Activated CD4-positive, CD25-positive, alpha-beta regulatory T cell treated with anti-CD3 and anti-CD28 coated beads, Interleukin-2, amount 50 U/mL, for 24 hours (primary cell): ENCODE measurements at places on chromosomes 4 and X.

DNA sequence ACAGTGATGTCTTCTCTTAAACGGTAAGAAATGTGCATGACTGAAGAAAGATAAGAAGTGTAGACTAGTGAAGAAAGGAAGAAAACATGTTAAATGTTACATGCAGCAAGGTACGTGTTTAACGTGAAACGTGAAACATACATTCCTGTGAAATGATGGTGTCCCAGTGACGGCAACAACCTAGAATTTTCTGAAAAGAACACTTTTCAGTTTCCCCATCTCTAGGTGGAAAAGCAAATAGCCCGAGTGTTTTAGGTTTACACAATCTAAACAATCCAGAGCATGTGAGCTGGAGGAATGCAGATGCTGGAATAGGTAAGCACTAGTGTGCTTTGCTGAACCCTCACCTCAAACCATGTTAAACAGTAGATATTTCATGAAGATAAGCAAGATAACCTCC is 60.7 kb downstream of the CLNK start:
- ATAC-seq = no peak

GRCh38 chr4:189050643-189051042 is 890.0 kb upstream of the FRG1 start:
- no peak for ATAC-seq

GRCh38 chrX:102652031-102652688 is 877 bp downstream of the GPRASP1 start:
- peak; percentile 68 for ATAC-seq

GRCh38 chrX:6149060-6149872 is 79.4 kb downstream of the NLGN4X start:
- no peak for ATAC-seq

GRCh38 chr4:128844931-128845330 is 35.4 kb downstream of the JADE1 start:
- ATAC-seq = no peak

DNA sequence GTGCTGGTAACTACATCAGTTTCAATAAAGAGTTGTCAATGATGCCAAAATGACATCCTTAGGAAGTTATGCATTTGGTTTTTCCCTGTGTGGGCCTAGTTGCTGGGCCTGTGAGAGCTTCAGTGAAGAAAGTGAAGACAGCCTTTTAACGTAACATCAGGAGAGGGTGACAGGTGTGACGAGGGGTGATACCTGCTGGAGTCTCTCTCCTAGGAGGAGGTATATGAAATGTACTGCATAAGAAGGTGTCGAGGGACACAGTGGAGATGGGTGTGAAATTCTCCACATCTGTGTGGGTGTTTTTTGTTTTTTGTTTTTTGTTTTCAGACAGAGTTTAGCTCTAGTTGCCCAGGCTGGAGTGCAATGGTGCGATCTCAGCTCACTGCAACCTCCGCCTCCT is 49.2 kb downstream of the EVC start:
- ATAC-seq = no peak

DNA sequence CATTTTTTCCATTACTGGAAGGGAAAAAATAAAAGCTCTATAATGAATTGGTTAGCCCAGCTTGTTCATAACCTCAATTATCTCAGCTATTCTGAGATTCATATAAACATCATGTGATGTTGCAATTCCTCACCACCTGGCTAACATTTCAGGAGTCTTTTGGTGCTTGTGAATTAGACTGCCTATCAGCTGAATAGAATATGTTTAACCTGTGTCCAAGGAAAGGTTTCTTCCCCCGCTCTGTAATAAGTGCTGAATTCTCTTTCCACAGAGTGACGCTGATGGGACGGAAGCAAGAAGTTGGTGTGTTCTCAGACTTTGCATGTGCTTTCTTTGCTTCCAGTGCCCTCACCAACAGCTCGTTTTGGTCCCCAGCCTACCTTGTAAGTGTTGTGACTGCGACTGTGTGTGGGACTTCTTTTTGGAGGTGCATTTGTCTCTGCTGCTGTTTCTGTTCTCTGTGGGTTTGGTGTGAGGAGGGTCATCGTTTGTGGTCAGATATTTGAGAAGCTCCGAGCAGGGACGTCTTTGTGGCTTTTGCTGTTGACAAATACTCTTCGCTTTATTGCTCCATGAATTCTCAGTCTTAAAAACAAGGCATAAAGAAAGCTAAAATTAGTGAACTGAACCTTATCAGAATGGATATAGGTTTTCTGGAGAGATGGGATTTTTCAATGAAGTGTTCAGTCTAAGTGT is 61.7 kb downstream of the PPARGC1A start:
- no peak for ATAC-seq

GRCh38 chrX:3807906-3808305 is 94.5 kb upstream of the PRKX start:
- no peak for ATAC-seq

GRCh38 chr4:169756971-169757574 is 671 bp downstream of the HPF1 start:
- no peak for ATAC-seq

GRCh38 chr4:112410364-112410763 is 105.6 kb downstream of the NEUROG2 start:
- ATAC-seq = no peak

DNA sequence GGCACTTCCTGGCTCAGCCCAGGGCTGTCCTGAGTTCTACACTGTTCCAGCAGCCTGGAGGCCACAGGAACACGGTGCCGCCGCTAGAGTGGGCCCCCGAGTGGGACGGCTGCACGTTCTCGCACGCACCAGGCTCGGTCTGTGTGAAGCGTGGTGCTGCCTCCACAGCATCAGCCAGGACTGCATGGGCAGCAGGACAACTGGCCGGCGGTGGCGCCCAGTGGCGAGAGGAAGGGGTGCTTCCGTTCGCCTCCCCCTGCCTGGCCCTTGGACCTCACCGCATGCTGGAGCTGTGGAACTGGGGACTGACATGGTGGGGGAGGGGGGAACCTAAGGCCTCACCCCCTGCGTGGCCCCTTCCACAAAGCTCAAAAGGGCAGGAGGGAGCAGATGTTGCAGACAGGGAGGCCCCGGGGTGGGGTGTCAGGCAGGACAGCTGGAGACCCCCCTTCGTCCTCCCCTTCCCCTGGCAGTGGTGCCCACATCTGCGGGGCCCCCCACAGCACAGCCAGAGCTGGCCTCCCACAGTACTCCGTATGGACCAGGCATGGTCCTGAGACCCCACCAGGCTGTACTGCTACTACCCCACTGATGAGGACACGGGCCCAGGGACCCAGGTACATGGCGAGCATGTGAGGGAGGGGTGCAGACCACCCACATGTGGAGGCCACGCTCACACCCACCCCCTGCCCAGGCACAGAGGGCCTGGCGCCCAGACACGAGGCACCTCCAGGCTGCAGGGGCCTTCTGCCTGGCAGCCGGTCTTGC is 58.5 kb downstream of the ACOX3 start:
- no peak for ATAC-seq

DNA sequence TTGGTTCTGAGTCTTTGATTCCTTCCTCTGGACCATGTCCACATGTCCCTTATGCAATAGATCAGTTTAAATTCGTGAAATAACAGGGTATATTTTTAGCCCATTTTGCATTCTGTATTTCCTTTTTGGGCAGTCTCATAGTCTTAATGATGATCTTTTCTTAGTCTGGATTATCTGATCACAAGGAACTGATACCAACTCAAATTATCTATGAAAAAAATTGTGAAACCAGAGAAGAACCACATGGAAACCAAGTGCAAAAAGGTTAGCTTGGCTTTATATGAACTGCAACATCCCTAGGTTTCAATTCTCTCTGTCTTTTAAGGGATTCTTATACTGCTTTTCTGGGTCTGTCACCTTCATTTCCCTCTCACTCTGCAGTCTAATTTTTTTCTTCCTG is 608.6 kb upstream of the AADAT start:
- ATAC-seq = no peak

- no peak for ATAC-seq
These were observed 54.9 kb downstream of the LINC00632 start for GRCh38 chrX:140764401-140764919.

DNA sequence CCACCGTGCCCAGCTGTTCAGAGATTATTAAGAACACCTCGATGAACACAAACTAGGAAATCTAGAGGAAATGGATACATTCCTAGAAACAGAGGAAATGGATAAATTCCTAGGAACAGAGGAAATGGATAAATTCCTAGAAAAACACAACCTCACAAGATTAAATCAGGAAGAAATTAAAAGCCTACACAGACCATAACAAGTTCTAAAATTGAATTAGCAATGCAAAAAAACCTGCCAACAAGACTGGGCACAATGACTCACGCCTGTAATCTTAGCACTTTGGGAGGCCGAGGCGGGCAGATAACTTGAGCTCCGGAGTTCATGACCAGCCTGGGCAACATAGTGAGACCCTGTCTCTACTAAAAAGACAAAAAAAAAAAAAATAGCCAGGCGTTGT is 13.1 kb upstream of the IDS start:
- ATAC-seq = no peak

DNA sequence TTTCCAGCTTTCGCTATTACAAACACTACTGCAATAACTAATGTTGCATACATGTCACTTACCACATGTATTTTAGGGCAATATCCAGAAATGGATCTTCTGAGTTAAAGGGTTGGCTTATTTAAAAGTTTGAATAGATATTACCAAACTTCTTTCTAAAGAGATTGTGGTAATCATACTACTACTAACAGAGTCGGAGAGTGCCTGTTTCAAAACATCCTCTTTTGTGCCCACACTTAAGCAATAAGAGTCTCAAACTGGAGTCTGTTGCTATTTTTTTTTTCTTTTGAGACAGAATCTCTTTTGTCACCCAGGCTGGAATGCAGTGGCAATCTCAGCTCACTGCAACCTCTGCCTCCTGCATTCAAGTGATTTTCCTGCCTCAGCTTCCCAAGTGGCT is 35.8 kb downstream of the FGFBP1 start:
- ATAC-seq = no peak
